Stomach (tissue), 19 donors: ENCODE measurements at places on chromosomes 4 and X.

DNA sequence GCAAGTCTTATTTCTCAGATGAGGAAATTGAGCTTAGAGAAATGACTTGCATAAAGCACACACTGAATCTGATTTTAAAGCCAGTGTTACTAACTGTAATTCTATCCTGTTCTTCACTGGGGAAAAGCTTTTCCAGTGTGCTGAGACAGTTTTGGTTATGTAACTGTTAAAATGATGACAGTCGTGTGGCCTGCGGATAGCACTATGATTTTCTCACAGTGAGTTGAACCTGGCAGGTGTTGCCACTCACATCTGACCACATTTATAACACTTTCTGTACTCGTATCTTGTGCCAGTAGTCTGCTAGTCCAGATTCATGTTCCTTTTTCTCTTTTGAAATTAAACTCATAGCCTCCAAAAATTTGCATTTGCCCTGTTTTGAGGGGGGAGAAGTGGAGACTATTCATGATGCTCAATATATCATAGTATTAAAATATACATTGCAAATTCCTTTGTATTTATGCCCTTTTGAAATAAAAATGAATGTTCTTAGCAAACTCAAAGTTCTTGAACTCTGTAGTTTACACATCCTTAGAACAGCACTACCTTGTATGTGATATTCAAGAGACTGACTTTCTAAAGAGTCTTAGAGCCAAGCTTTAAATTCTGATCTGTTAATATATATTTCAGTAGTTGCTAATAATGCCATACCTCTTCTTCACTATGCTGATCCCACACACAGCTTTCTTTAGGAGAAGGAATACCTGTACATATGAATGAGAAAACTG is 132.3 kb downstream of the PDLIM5 start:
- DNase-seq, result no peak

DNA sequence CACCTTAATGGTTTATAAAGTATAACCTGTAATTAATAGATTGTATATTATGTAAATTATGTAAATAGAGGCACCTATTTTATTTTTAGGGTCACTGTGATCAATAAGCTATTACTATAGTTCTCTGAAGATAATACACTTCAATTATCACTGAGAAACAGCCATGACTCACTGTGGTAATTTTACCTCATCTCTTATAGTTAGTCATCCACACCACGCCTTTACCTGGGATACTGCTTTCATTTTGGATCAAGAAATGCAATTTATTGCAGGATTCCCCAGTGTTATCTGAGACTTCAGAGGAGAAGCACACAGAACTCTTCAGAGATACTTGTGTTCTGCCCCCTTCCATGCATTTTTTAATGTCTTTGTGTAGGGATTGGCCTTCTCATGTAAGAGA is 348.1 kb upstream of the ATOH1 start:
- DNase-seq, result no peak

DNA sequence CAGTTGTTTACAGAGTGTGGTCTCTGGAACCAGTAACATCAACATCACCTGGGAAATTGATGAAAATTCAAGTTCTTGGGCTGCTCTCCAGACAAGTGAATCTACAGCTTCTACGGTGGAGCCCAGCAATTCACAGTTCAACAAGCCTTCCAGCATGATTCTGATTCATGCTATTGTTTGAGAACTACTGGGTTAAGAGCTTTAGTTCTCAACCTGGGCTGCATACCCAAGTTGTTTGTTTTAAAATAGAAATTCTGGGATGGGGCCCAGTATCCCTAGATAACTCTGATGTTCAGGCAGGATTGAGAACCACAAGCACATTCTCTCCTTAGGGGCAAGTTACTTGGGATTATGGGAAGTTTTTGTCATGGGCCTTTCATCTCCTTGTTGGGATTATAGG is 37.9 kb upstream of the PGK1 start:
- DNase-seq, result no peak

DNA sequence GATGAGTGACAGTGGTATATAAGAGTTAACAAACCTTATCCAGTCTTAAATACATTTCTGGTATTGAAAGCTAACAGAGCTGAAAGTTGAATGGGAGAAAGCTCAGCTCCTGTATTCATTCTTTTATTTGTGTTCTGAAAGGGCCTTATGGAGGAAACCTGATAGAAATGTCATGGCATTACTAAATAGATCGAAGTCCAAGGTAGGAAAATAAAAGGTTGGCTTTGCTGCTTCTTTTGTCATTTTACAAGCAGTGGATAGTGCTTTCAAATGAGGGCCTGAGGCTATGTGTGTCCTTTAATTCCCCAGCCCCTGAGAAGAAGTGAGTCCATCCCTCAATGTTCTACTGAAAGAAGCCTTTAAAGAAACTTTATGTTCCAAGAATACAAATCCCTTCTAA is 974.3 kb upstream of the INTU start:
- DNase-seq, result no peak

GRCh38 chr4:147325571-147325981 is 155.3 kb upstream of the EDNRA start:
- DNase-seq, result no peak

DNA sequence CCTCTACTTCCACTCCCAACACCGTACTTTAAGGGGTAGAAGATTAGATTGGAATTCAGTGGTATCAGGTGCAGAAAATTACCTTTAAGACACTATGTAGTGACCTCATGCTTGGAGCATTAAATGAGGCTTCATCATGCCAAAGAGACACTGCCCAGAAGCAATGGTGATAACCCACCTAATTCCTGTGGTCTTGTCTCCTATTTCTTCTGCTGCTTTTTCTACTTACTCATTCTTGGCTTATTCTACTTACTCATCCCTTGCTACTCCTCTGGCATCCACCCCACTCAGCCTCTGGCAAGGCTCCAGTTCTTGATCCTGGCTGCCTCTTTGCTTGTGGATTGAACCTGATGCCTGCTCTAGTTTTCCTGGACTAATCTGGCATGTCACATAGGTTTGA is 62.3 kb upstream of the ADAMTS3 start:
- DNase-seq, result no peak

GRCh38 chr4:8917321-8917811 is 45.7 kb upstream of the HMX1 start:
- peak; percentile 2 for DNase-seq

DNA sequence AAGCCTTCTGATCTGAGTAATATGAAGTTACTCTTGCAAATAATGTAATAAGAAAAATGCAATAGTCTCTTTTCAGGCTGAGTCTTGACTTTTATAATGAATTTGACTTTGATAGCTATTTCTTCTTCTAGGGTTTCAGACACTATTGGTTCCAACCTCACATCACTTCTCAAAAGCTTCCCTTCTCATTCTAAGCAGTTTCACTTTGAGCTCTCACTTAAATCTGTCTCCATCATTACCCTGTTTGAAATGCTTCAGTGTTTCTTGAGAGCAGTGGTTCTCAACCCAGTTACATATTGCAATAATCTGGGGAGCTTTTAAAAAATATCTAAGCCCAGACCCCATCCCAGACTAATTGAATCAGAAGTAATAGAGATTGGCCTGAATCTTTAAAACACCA is 40.5 kb upstream of the BMP2K start:
- DNase-seq, result no peak

GRCh38 chrX:47530049-47530448 is 31.0 kb upstream of the ARAF start:
- DNase-seq, result no peak

- DNase-seq, result no peak
Measured at GRCh38 chr4:99362768-99363167, 10.2 kb upstream of the ADH1C start.

- no peak for DNase-seq
Measured at GRCh38 chr4:128688033-128688721, 121.3 kb upstream of the JADE1 start.

GRCh38 chr4:85147481-85148076 is 181.1 kb upstream of the WDFY3 start:
- peak; percentile 46 for DNase-seq

- DNase-seq, result no peak
Measured at GRCh38 chr4:116480546-116480945, 604.8 kb downstream of the TRAM1L1 start.

- DNase-seq, result no peak
Measured at GRCh38 chrX:136806891-136807410, 26.2 kb upstream of the ARHGEF6 start.

- no peak for DNase-seq
Measured at GRCh38 chr4:187444061-187444460, 551.5 kb upstream of the ZFP42 start.

GRCh38 chr4:19945979-19946380 is 305.7 kb upstream of the SLIT2 start:
- no peak for DNase-seq

GRCh38 chrX:96002431-96002830 is 682.2 kb upstream of the DIAPH2 start:
- DNase-seq, result no peak

- no peak for DNase-seq
Measured at GRCh38 chr4:144399927-144400326, 246.0 kb upstream of the HHIP start.

DNA sequence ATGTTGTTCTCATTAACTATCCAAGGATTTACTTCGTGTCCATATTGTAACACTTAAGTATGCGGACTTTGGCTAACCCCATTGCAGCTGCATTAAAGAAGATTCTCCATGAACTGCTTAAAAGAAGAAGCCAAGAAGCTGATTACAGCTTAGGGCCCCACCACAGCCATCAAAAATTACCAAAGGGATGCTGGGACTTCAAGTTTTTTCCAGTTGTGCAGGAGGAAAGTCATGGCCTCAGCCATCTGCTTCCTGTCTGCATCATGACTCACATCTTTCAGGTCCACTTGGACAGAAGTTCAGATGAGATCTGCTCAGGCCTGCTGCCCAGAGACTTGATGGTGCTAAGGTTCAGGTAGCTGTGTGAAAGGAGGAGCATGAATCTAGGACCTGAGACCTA is 38.8 kb upstream of the CAPN6 start:
- DNase-seq, result no peak

- DNase-seq, result no peak
Measured at GRCh38 chr4:39476187-39476895, 17.5 kb downstream of the LIAS start.

DNA sequence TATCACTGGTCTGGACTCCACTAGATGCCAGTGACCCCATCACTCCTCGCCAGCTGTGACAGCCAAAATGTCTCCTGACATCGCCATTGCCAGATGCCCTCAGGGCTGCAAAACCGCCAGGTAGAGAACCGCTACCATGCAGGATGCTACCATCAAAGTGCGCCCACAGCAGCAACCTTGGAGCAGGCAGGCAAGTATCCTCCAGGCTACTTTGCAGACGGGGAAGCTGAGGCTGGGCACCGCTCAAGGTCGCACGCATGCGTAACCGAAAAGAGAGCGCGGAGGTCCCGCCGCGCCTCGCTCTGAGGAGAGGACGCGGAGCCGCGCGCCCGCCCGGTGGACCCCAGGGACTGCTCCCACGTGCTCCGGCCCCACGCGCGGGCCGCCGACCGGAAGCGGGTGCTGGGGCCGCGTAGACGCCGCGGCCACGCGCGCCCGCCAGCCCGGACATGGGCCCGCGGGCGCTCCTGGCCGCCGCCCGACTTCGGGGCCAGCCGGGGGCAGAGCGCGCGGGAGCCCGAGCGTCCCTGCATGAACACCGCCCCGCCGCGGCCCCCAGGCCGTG is at the start of gene STS:
TSS of gene STS (plus strand) at position 300 of the 565 bp plus-strand sequence. CDS start 105,488 bp downstream, outside the sequence.
- peak; percentile 49 for DNase-seq

GRCh38 chr4:41177016-41177415 is 37.3 kb downstream of the APBB2 start:
- no peak for DNase-seq

GRCh38 chr4:17712166-17712565 is 69.3 kb downstream of the FAM184B start:
- no peak for DNase-seq

- no peak for DNase-seq
Measured at GRCh38 chrX:149433051-149433450, 72.1 kb downstream of the IDS start.

GRCh38 chr4:138107023-138107422 is 135.1 kb downstream of the SLC7A11 start:
- DNase-seq, result no peak

GRCh38 chrX:49947781-49948180 is 25.4 kb downstream of the CLCN5 start:
- no peak for DNase-seq

- peak; percentile 41 for DNase-seq
Measured at GRCh38 chrX:20347481-20347880, 80.8 kb upstream of the RPS6KA3 start.

- peak; percentile 31 for DNase-seq
Measured at GRCh38 chrX:16870862-16871815, 977 bp upstream of the RBBP7 start.

DNA sequence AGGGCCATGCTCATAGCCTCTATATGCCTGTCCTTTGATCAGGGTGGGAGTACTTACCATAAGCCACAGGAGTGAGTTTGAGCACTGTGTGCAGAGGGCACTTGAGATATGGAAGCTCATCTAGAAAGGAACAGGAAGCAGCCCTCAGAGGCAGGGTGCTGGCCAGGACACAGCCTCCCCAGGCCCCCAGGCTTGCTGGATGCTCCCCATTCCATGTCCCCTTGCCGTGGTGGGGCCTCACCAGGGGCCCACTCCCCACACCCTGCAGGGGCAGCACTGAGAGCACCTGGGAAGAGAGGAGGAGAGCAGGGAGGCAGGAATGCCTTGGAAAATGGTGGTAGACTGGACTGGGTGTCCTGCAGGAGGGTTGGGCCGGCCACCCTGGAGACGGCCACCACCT is 14.3 kb downstream of the TRO start:
- DNase-seq, result no peak

- DNase-seq, result no peak
Measured at GRCh38 chrX:17020356-17020755, 73.9 kb downstream of the REPS2 start.

- no peak for DNase-seq
Measured at GRCh38 chrX:96004386-96004785, 680.3 kb upstream of the DIAPH2 start.

DNA sequence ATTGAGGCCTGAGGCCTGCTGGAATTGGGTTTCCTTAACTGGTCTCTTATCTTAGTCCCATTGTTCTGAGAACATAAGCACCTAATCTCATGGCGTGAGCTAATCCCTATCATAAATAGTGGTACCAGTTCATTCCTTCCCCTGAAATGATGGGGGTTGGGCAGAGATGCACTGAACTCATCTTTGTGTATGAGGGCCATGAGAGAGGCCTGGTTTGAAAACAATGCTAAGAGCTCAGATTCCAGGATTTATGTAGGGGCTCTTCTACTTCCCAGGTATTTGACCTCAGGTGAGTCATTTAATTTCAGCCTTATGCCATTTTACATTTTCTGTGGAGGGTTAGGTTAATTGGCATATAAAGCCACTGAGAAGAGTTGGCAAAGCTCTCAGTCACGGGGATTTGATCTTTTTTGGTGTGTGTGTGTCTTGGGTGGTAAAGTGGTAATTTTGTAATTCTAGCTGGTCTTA is 4.4 kb downstream of the RBM3 start:
- no peak for DNase-seq

- DNase-seq, result no peak
Measured at GRCh38 chr4:129231945-129232588, 136.1 kb downstream of the C4orf33 start.

DNA sequence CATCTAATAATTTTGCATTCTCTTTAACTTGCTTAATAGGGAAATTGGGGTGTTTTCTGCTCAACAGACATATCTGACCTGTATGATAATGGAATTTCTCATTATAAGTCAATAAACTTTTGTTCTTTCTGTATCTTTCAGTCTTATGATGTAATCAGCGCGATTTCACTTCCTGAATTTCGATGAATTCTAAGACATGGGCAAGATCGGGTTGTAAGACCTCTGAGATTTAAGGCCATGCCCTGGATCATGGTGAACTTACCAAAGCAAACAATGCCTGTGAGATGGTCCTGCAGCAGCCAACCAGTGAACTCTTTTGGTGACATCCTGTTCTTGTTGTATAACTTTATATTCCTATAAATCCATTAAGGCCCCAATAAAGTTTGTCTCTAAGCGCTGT is 88.1 kb downstream of the NBDY start:
- no peak for DNase-seq
